Anterior cingulate cortex (tissue), 58 donors: ENCODE measurements at places on chromosomes 6 and 20.

- DNase-seq: no peak
Measured at GRCh38 chr20:62785393-62785792, 10.9 kb upstream of the MRGBP start.

GRCh38 chr6:121691126-121691551 is 255.7 kb downstream of the GJA1 start:
- no peak for DNase-seq

- no peak for DNase-seq
Measured at GRCh38 chr20:59575216-59575615, 29.1 kb upstream of the PHACTR3 start.

DNA sequence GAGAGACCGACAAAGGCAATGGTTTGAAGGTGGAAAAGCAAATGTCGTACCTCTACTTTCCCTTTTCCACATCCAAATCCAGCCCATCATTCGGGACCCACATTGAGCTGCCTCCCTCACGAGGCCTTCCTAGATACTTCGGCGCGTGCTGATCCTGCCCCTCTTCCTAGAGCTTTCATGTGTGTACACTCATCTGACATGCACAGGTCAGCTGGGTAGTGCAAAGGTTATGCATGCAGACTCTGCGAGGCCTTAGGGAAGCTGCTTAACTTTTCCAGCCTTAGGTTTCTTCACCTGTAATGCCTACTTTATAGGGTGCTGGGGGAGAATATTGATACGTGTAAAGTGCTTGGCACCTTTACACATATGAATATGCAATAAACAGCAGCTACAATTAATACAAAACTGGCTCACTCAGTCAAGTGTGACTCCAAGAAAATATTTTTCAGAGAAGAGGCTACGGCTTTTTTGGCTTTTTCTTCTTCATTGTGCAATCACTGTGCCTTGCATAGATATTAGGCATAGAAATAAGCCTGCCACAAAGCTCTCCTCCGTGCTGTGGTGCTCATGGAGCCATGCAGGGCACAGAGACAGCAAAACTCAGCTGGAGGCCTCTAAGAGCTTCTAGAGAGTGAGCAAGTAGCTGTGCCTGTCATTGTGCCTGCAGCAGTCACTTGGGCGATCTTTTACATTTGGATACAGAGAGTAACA is 3.6 kb upstream of the MANBAL start:
- no peak for DNase-seq

- DNase-seq: no peak
Measured at GRCh38 chr6:34201455-34202107, 35.1 kb upstream of the HMGA1 start.

DNA sequence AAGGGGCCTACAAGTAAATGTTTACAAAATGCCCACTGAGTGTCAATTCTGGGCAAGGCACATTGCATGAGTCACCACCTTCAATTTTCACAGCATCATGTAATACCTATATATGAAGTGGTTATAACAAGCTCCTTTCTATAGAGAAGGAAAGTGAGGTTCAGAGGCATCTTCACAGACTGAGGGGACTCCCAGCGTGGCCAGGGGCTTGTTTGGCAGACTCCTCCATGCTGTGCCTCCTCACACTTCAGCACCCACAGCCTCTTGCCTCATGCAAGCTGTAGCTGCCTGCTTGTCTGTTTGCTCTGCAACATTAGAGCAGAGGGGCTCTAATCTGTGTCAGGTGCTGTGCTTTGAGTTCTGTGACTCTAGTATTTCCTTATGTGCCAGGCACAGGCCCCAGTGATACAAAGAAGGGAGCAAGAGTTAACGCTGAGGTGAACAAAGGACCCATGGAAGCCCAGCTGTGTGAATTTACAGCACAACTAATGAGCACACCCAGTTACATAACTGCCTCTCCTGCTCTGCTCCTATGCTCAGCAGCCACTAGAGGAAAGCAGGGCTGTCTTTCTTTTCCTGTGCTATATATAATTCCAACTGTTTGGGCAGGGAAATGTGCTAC is 72.3 kb downstream of the ZHX3 start:
- peak; percentile 55 for DNase-seq

- no peak for DNase-seq
Measured at GRCh38 chr6:84639396-84639795, 125.0 kb downstream of the TBX18 start.

GRCh38 chr6:44020148-44020547 is 107.1 kb downstream of the MRPL14 start:
- DNase-seq: no peak

DNA sequence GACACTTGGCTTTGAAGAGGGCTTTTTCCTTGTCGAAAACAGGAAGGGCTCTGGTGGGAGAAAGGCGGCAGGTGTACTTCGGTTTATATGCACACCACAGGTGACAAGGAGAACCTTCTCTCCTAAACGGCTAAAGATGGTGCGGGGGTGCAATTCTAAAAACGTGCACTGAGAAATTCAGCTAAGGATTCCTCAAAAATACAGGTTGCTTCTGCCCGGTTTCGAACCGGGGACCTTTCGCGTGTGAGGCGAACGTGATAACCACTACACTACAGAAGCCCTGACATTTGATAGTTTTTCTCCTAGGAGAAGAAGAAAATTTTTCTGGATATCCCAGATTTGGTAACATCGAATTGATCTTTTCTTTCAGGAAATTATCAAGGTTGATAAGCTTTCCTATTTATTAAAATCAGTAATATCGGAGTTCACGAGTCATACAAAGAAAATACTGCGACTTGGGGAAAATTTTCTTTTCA is 32.0 kb downstream of the POM121L2 start:
- no peak for DNase-seq

DNA sequence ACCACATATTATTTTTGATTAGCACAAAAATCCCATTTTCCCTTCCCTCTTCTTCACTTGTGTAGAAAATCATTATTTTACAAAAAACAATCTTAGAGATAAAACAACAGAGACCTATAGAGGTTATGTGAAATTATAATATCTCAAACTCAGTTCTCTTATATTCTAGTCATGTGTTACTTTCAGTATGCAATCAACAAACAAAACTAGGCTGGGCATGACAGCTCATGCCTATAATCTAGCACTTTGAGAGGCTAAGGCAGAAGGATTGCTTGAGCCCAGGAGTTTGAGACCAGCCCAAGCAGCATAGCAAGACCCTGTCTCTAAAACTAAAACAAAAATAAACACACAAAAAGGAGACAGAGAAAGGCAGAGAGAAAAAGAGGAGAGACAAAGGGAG is 211.4 kb upstream of the SGK1 start:
- DNase-seq: no peak

GRCh38 chr6:84920021-84920420 is 155.6 kb upstream of the TBX18 start:
- no peak for DNase-seq

DNA sequence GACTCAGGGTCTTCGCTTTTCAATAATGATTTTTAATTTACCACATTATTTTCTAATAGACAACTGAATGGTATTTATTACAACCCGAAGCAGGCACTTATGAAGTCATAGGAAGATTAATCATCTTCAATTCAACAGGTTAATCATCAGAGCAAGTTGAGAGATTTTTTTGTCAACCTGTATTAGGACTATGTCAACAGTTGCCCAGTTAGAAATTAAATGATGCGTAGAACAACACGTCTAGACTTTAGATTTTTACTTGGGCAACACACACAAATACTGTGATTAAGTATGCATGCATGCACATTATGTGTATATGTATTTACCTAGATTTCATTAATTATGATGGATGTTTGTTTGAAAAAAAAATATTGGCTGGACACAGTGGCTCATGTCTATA is 4.3 kb downstream of the ILRUN start:
- DNase-seq: no peak

GRCh38 chr20:48669946-48670605 is 157.7 kb downstream of the PREX1 start:
- no peak for DNase-seq

DNA sequence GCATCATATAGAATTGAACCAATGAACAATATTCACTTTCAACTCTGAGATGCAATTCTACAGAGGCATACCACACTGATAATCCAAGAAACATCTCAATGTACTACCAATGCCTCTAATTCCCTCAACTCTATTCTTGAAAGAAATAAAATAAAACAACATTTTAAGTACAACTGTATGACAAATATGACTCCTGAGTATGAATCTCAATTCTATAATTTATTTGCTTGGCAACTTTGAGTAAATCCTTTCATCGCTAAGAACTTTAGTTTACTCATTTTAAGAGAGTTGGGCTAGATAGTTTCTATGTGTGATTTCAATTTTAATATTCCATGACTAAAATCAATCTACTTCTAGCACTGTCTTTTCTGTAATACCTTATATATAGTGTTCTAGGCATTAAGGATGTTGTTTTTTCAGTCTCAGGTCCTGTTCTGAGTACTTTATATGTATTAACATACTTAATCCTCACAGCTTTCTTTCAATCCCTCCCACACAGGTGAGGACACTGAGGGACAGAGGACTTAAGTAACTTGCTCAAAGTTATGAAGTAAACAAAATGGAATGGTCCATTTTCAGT is 33.4 kb downstream of the GOPC start:
- no peak for DNase-seq

DNA sequence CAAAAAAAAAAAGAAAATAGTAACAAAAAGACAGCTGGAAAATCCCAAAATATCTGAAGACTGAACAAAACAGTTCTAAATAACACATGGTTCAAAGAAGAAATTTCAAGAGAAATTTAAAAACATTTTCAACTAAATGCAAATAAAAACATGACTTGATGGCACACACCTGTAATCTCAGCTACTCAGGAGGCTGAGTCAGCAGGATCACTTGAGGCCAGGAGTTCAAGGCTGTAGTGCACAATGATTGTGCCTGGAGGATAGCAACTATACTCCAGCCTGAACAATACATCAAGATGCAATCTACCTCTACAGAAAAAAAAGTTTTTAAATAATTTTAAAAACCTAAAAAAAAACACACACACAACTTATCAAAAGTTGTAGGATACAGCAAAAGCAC is 21.6 kb upstream of the ASF1A start:
- no peak for DNase-seq

DNA sequence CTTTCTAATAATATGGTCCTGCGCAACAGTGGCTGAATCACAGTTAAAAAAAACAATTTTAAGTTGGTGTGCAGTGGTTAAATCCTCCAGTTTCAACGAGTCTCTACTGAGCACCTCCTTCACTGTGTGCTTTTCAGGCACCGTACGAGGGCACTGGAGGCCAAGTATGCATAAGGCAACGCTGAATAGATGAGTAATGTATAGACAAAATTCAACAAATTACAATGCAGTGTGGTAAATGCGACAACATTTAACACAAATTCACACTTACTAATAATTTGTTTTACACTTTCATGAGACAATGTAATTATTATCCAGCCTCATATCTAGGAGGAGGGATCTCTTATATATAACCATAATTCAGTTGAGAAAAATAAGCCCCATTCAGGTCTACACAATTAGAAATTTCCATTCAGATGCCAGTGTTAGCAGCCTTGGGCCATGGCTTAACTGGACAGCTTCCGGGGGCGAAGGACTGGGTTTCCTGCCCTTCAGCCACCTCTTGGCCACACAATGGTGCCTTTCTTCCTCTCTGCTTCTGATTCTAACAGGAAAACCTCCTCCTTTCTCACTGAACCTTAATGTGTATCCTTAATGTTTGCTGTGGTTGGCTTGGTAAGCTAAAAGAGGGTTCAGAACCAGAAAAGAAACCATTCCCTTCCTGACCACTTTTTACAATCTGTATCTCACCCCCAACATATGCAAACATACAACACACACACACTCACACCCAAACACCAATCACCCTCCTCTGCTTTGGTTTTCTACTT is 51.9 kb downstream of the B4GALT5 start:
- DNase-seq: peak; percentile 3

GRCh38 chr6:149329529-149329928 is 12.0 kb downstream of the TAB2 start:
- no peak for DNase-seq

DNA sequence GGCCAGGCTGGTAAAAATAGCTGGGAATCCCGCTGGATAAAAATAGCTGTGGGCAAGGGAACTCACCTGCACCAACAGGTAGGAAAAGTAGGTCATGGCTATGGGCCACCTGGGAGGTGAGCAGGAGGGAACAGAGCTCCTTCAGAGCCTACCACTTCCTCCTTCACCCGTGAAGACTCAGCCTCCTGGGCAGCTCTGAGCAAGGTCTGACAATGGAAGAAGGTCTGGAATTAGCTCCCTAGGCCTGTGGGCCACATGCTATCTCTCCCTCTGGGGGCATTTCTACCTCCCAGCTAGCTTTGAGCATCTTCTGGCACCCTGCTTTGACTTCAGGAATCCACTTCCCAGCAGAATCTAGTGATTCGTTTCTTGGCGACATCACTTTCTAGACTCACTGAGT is 153.9 kb downstream of the MRPL14 start:
- DNase-seq: no peak

GRCh38 chr6:136784271-136784664 is 8.0 kb downstream of the MAP3K5 start:
- DNase-seq: peak; percentile 26

GRCh38 chr6:137313928-137314855 is 95.0 kb upstream of the IFNGR1 start:
- peak; percentile 20 for DNase-seq

GRCh38 chr6:7953753-7954152 is 43.2 kb upstream of the TXNDC5 start:
- no peak for DNase-seq

DNA sequence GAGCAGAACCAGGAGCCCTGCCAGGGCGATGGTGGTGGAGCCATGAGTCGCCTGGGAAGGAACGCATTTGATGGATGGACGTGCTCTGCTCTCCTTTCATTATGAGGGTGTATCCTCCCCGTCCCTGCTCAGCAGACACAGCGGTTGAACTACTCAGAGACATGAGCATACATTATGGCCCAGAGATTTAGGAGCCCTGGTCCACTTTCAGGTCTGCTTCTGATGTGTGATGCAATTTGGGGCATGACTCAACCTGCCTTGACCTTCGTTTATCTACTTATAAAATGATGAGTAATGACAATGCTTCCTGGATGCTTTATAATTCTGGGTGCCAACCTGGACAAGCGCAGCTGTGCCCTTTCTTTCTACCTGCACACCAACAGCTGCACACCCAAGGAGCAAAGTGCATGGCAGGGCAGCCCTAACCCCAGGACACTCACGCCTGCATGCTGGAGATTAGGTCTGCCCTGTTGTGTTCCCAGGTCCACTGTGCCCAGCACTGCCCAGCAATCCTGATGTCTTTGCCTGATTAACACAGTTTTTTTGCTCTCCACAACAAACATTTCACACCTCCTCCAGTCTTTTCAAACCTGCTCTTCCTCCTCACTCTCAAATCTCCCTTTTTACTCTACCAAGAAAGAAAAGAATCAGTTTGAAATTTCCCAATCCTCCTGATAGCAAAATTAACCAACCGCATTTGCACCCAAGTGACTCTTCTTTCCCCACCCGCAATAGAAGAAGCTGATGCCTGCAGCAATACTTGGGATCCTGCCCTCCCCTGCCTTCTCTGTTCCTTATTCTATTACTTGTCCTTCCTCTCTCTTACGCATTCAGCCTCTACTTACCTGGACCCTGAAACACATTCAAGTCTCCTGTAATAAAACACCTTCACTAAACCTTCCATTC is 81.2 kb downstream of the EZR start:
- no peak for DNase-seq

GRCh38 chr6:100726666-100727065 is 154.5 kb downstream of the ASCC3 start:
- DNase-seq: no peak

GRCh38 chr20:36830791-36831691 is 44.9 kb upstream of the TLDC2 start:
- DNase-seq: no peak
